ENCODE measurements at places on chromosomes 7 and 10.
A peak's percentile ranks its signal among the peaks of the same experiment; 100 is the strongest.

- no peak for DNase-seq
Observed at GRCh38 chr10:76342996-76343395, 911.6 kb downstream of the LRMDA start.

DNA sequence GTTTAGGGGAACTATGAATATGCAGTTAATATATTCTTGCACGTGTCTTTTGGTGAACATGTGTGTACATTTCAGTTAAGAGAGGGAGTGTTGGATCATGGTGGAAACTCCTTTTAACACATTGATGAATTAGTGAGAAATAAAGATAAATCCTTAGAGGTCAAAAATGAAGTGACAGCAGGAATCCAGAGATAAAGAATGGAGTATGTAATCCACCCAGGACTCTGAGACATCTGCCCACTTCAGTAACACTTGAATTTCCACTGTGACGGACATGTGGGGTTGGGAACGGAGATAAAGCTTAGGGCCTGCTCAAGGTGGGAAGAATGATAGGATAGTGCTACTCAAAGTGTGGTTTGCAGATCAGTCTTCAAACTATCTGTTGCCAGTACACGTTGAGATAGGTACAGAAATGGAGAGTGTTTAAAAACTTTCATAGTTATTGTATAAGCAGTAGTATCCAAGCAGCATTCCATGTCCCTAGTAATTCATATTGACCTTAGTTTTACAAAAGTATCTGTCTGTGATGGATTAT is 6.6 kb upstream of the RELN start:
- no peak for DNase-seq

DNA sequence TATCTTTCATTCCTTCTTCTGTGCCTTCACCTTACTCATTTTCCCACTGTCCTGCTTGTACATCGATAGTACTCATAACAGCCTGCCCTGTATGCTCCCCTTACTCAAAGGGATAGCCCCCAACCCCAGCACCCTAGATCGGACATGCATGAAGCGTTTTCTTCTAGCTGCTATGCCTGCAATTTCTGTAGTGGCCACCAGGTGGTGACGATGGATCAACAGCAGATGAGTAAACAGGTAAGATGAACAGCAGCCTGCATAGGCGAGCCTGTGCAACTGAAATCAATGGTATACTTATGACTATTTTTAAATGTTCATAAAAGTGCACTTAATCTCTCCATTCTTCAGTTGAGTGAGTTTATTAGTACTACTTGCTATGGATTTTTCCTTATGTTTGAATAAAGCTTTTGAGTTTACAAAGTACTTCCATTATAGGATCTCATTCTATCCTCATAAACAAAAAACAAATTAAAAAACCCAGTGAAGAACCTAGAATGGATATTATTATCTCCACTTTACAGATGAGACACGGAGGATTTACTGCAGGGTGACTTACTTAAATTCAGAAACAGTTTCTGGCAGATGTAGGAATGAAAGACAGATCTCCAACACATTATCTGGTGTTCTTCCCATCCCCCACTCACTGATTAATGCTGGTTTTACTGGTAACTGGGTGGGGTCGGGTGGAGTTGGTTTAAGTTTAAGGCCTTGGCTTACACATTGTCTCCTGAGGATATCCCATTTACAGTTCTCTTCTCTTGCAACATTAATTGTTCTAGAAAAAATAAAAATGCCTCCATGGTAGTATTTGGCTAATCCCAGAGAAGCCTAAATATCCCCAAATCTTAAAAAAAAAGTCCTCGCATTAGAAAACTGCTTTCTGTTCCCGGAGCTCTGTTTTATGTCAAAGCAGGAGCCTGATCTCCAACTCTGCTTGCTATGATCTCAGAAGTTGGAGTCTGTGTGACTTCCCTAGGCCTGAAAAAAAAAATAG is 222.1 kb downstream of the GLI3 start:
- DNase-seq = peak; percentile 6

GRCh38 chr7:25206765-25207164 is 21.5 kb downstream of the NPVF start:
- no peak for DNase-seq

GRCh38 chr10:61822781-61823230 is 78.7 kb upstream of the ARID5B start:
- no peak for DNase-seq
